ENCODE measurements at places on chromosomes 1 and 21.

- DNase-seq, result no peak
These were observed 46.8 kb downstream of the GPR161 start for GRCh38 chr1:168089979-168090337.

DNA sequence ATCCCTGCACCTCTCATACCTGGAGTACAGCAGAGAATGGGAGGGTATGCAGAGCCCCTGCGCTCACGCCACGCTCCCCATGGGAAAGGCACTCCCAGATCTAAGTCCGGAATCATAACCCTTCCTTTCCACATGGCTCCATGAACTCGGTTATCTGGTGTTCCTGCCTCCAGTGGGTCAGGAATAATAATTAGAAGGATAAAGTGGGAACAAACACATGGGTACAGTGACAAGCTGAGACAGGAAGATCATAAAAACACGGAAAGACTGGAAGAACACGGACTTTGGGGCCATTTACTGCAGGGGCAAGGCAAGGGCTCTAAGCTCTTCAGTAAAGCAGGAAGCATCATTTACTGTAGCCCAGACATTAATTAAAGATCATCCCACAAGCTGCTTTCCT lies 48.6 kb downstream of the FOXO6 start:
- DNase-seq, result no peak

- no peak for DNase-seq
These were observed 75.4 kb downstream of the VWA5B1 start for GRCh38 chr1:20366056-20366462.

GRCh38 chr1:17520041-17520440 lies 19.5 kb upstream of the ARHGEF10L start:
- DNase-seq, result no peak

GRCh38 chr1:25246600-25247023 lies 642 bp downstream of the RSRP1 start:
- no peak for DNase-seq

- DNase-seq, result no peak
These were observed 452.1 kb downstream of the TTLL7 start for GRCh38 chr1:83546874-83547273.

DNA sequence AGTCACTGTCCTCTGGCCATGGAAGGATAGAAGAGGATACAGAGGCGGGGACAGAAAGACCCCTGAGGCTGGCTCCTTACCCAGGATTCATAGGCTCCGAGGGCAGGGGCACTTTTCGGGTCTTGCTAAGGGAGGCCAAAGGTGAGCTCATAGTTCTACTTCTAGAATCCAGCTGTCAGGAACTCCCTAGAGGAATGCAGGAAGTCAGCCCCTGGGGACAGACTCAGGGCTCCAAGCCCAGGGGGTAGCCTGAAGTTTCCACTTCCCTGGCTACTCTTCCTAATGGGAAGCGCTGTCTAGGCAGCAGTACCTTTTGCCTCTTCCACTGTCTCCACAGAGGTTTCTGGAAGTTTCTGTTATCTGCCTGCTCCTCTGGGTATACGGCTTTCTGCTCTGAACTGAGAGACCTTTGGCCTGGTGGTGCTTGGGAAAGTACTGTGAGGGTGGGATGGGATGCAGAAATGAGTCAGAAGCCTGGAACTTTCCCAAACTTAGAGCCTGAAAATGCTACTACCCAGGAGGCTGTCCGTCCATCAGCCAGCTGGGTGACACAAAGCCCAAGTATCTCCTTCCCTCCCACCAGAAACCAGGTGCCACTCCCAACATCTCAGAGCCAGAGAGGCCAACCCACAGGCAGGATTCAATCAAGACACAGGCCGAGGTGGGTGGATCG lies 3.6 kb downstream of the UBXN11 start:
- DNase-seq, result no peak

GRCh38 chr1:162147760-162148159 lies 78.3 kb downstream of the NOS1AP start:
- no peak for DNase-seq

DNA sequence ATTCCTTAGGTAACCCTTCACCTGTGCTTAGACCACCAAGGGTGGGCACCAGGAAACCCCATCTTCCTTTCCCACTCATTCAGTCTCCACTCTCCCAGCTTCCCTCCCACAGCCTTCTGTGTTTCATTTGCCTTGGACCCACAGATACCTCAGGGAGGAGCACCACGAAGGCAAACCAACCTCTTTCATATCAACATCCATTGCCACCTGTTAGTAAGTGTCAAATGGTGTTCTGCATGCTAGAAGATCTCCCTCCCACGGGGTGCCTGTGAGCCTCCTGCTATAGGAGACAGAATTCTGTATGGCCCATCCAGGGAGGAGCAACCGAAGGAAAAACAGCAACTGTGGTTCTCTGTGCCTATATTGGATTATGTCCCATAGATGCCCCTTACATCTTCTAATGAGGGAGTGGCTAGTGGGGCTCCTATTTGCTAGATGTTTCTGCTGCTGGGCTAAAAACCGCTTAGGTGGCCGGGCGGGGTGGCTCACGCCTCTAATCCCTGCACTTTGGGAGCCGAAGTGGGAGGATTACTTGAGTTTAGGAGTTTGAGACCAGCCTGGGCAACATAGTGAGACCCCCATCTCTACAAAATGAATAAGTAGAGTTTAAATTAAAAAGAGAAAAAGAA lies 25.6 kb upstream of the SCCPDH start:
- DNase-seq, result no peak

DNA sequence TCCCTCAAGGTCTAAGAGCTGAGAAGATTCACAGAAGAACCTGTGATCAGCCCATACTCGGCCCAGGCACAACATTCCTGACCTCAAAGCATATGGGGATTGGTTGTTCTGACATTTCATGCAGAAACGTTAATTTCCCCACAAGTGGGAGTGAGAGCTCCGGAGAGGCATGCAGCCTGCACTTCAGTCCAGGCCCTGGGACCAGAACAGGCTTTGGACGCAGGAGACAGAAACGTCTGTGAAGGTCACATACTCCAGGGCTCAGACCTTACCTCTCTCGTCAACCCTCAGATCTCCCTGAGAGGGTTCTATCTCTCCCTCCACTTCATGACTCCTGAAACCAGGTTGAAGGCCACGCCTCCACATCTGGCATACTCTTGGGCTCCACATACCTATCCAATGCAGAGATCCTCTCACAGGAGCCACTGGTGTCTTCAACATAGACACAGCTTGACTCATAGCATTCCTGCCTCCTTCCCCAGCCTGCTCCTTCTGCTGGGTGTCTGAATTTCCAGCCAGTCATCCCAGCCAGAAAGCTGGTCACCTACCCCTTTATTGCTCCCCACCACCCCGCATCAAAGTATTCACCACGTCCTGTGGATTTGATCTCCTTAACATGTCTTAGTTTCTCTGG lies 149.2 kb downstream of the OMA1 start:
- DNase-seq, result no peak

- DNase-seq, result no peak
These were observed 205.4 kb downstream of the HLX start for GRCh38 chr1:221084681-221085080.

DNA sequence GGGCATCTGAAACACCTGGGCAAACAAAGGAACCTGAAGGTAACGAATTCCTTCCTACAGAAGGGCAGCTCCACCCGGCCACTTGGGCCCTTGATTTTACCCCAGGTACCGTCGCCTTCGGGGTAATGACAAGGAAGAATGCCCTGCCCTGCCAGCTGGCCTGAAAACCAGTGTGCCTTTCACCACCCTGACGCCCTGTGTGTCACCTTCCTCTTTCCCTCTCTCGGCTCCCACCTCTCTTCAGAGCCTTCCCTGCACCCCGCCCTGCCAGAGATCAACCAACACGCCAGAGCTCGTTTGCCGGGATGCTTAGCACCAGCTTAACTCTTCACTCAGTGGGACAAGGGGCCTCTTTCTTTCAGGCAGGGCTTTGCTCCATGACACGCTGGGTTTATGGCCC lies 86.0 kb downstream of the SIM2 start:
- no peak for DNase-seq

DNA sequence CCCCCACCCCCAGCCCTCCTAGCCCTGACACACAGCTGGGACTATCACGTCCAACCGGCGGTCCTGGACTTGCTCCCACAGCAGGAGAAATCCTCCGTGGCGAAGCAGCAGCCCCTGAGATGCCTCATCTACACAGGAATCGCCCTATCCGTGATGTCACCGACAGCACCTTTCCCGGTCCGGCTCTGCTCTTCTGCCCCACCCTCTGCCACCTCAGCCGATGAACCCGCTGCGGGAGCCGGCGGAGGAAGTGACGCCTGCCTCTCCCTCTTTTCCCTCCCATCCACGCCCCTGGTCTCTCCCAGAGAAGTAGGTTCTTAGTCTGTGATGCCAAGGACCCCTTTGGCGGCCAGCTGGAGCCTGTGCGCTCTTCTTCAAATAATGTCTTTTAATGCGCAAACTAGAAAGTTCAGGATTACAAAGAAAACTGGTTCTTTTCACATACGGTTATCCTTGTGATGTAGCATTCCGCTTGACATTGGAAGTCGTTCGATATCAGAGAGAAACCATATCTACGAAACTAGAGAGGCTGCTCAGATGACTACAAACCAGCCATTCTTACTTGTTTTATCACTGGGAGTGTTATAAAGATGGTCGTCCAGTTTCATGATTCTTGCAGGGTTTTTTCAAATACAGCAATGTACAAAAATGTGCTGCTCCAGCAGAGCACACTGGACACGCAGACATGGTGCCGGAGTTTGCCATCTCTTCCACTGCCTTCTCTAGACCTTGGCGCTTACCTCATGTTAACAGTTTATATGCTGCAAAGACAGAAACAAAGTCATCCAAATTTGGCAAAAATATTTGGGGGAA lies 120.3 kb downstream of the PPIAL4G start:
- no peak for DNase-seq

DNA sequence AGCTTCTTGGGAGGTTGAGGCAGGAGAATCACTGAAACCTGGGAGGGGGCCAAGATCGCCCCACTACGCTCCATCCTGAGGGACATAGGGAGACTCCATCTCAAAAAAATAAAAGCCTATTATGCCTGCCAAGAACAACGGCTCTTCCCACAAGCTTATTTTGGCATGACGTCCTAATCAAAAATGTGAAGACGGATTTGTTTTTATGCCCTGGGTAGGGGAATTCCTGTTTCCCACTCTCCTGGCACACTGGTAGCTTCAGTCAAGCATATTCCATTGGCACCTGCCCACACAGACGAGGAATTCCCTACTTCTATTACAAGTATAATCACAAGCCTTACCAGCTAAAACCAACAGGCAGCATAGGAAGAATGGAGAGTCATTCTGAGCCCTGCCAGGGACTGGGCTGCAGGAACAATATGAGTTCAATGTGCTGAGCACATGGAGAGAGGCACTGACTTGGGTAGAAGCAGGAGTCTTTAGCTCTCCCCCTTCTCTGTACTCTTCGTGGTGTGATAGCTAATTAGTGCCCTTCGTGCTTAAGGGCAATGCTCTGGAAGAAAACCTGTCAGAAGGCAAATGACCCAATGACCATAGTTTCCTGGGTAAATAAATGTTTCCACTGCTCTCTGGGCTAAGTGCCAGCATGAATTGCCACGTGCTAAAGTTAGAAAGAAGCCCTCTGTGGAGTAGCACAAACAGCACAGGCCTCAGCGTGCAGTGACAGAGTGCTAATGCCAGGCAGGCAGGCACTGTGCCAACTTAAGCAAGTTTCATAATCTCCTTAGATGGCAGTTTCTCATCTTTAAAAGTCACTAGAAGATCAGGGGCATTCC lies 16.8 kb downstream of the TNFSF4 start:
- DNase-seq, result peak; percentile 80

DNA sequence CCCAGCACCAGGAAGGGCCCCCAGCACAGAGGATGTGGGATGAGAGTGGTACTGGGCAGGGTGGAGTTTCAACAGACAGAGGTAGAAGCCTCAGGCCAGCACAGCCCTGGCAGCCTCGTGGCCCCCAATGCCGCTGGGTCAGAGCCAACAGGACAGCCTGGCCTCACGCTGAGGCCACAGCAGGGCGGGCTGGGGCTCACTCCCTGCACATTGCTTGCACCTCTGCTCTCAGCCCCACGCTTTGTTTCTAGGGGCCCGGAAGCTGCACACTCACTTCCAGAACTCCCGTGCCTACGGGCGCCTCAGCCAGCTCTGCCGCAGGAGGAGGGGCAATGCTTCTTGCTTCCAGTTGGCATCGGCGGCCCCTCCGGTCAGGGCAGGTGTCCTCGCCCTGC lies 72.9 kb downstream of the SIK1 start:
- no peak for DNase-seq

DNA sequence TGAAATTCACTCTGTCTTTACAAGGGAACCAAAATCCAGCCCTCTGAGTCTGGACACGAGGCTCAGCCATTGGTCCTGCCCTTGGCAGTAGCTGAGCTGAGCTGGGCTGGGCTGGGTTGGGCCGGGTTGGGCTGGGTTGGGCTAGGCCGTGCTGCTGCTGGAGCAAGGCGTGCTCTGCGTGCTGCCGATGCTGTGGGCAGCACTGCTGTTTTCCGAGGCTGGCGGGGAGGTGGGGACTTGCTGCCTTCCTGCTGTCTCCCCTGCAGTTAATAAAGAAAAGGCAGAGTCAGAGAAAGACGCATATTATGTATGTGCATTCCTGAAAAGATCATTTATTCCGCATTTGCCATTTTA lies 182.9 kb downstream of the CDC7 start:
- DNase-seq, result no peak

DNA sequence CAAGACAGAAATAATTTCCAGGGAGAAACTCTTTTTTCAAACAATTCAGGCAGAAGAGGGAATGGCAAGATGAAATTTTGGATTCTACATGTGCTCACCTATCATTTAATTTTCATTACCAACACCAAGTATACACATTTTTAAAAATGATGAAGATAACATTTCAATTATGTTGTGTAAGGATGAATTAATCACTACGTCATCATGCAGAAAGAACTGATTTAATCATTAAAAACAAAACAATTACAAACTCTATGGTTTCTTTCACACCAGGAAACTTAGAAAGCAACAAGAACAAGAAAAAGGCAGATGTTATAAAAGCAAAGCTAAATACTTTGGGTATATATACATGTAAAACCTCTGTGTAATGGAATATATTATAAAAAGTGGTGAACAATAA lies 668.5 kb downstream of the NCAM2 start:
- no peak for DNase-seq

- no peak for DNase-seq
These were observed 2.5 kb upstream of the CHTOP start for GRCh38 chr1:153631047-153632022.

DNA sequence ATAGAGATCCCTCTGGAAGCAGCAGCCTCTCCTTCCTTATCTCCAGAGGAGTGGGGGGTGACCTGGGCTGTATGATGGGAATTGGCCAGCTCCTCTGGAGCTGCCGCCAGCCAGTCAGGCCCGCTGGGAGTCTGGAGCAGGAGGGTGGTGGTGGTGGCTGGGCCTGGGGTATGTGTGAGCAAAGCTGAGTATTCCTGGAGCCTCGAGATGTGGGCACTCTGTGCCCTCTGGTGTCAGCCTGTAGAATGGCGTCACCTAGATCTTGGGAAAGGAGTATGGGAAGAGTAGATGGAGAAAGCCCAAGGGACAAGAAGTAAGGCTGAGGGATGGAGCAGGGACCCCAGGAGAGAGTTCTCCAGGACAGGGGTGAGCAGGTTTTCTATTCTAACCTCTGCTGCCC lies 16.0 kb downstream of the VANGL2 start:
- no peak for DNase-seq

All from brain pericyte (primary cell).